ENCODE measurements at places on chromosomes 2 and 18.

DNA sequence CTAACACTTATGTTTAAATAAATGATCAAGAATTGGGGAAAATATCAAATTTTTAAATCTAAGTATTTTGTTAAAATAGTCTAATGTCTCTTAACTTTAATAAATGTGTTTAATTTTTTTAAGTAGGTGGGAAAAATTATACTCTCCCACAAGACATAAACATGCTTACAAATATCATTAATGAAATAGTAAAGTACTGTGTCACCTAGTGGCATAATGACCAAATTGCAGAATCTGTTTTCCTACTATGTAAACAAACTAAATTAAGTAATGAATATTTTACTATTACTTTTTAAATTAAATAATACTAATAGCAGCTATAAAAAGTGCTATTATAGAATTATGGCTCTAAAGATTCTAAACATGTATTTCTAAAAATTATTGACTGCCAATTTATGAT, 52.0 kb upstream of the CHAC2 start:
- H3K36me3 ChIP-seq: peaks cover 6% of the 10 kb centered on the region
- 0 out of 2 replicates have a peak, but pooled peaks cover 4% of the 10 kb centered on the region for H3K4me1 ChIP-seq
- no peak overlapping the region for H3K27ac ChIP-seq
- peak; percentile 49 for DNase-seq
- no peaks in the 10 kb centered on the region for H3K27me3 ChIP-seq
- H3K4me3 ChIP-seq: no peak overlapping the region

DNA sequence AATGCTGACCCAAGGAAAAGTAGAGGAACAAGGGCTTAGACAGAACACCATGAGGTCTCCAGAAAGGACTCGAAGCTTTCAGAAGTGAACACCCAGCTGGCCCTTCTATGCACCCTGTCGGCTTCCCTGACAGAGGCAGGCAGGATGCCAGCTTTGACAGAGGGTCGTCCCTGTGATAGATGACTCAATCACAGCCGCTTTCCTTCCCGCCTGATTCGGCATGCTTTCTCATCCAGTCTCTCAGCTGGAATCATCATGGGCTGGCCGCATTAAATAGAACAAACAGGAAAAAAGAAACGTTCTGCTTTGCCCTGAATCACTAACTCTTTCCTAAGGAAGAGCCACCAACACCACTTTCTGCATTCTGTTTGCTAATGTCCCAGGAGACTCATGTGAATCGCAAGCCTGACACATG, 140.3 kb upstream of the RAB12 start:
- DNase-seq: no peak
- H3K36me3 ChIP-seq: no peaks in the 10 kb centered on the region
- no peaks in the 10 kb centered on the region for H3K27me3 ChIP-seq
- H3K27ac ChIP-seq: no peak overlapping the region
- H3K4me1 ChIP-seq: no peaks in the 10 kb centered on the region

DNA sequence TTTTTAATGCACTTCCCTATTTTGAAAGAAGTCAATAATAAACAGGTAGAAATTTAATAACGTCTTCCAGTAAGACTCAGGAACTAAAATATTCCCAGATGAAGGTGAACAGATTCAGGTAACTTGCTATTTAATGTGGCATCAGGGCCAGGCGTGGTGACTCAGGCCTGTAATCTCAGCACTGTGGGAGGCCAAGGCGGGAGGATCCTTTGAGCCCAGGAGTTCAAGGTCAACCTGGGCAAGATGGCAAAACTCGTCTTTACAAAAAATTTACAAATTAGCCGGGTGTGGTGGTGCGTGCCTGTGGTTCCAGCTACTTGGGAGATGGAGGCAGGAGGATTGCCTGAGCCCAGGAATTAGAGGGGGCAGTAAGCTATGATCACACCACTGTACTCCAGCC, 81.8 kb downstream of the NXPH2 start:
- no peaks in the 10 kb centered on the region for H3K27me3 ChIP-seq
- H3K4me1 ChIP-seq: no peaks in the 10 kb centered on the region
- no peak overlapping the region for H3K27ac ChIP-seq
- H3K36me3 ChIP-seq: no peaks in the 10 kb centered on the region
- no peak for DNase-seq

GRCh38 chr2:23545396-23545795, 160.4 kb downstream of the KLHL29 start:
- no peak overlapping the region for H3K27ac ChIP-seq
- no peaks in the 10 kb centered on the region for H3K36me3 ChIP-seq

DNA sequence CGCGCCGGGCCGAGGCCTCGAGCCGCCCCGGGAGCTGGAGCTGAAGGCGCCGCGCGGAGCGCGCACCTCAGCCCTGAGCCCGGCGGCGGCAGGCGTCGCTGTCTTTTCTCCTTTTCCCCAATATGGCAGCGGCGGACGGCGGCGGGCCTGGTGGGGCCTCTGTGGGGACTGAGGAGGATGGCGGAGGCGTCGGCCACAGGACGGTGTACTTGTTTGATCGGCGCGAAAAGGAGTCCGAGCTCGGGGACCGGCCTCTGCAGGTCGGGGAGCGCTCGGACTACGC, 369 bp downstream of the SMCHD1 start:
- H3K4me3 ChIP-seq: peak overlapping the region; percentile 87
- H3K27me3 ChIP-seq: no peaks in the 10 kb centered on the region
- DNase-seq: no peak
- H3K27ac ChIP-seq: peak overlapping the region; percentile 64
- peaks cover 43% of the 10 kb centered on the region for H3K4me1 ChIP-seq

DNA sequence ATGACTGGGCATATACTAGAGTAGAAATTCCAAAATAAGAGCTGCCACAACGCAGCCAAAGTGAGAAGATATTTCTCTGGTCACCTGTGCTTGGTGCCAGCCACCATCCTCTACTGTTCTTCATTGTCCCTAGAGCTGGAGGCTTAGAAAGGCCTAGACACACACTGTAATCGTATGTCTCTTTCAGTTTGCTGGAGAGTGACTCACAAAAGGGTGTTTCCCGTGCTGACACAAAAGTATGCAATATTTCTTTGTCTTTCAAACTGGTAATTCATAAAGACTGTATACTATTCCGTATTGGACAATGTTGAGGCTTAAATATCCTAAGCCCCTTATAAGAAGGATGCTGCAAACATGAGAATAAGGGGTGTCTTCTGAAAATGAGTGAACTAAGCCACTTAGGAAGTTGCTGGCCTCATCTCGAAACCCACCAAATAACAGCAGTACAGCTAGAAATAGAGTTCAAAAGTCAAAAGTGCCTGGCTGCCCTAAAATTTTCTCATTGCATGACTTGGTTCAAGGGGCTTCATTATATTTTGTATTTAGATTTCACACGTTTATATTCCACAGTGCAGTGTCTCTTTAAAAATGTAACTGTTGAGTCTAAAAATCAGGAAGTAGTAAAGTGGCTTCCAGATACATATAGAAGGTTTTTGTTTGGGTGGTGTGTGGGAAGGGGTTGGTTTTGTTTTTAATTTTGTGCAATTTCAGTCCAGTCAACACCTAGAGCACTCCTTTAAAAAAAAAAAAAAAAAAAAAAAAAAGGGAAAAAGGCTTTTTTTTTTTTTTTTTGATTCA, 601.1 kb downstream of the ARHGAP15 start:
- H3K27me3 ChIP-seq: no peaks in the 10 kb centered on the region
- no peaks in the 10 kb centered on the region for H3K36me3 ChIP-seq
- peaks cover 31% of the 10 kb centered on the region for H3K4me1 ChIP-seq
- H3K4me3 ChIP-seq: no peak overlapping the region

DNA sequence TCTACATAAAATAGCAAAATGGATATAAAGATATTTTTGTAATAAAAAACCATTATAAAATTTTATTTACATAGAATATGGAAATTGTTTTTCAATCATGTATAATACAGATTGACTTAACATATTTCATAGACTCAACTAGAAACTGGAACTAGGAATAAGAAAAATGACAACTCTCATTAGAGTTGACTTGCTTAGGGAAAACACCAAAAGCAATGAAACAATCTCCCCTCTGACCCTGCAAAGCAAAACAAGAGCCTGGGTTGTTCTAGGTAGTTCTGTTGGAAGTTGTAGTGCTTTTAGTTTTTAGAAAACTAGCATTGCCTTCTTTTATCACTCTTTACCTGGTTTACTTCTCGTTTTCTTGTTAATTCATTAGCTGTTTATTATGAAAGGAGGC, 32.2 kb upstream of the MTIF2 start:
- no peaks in the 10 kb centered on the region for H3K27me3 ChIP-seq
- H3K27ac ChIP-seq: no peak overlapping the region
- H3K4me1 ChIP-seq: no peaks in the 10 kb centered on the region
- DNase-seq: no peak

DNA sequence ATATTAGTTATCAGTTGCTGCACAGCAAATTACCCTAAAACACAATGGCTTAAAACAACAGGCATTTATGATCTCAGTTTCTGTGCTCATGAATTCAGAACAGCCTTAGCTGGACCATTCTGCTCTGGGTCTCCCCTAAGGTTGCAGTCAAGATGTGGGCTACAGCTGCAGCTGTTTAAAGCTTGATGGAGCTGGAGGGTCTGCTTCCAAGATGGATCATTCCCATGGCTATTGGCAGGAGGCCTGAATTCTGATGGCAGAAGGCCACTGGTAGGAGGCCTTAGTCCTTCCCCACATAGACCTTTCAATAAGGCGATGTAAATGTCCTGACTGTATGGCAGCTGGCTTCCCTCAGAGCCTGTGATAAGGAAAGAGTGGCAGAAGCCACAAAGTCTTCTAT, 118.6 kb upstream of the SERPINE2 start:
- H3K27ac ChIP-seq: no peak overlapping the region
- no peak for DNase-seq
- no peaks in the 10 kb centered on the region for H3K36me3 ChIP-seq
- H3K4me1 ChIP-seq: peaks cover 12% of the 10 kb centered on the region

DNA sequence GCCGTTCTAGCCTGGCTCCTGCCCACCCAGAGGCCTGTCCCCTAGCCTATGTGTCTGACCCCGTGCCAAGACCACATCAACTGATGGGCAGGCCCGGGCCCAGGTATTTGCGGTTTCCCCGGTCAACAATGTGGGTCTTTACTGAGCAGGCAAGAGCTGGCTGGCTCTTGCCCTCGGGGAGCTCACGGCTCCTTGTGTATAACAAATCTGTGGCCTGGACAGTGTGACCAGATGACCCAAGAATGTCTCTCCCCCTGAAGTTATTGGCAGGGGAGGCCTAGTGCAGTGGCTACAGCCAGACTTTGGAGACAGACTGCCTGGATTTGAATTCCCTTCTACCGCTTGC, 179.6 kb downstream of the KLHL29 start:
- H3K27ac ChIP-seq: no peak overlapping the region
- no peaks in the 10 kb centered on the region for H3K27me3 ChIP-seq
- DNase-seq: no peak
- no peaks in the 10 kb centered on the region for H3K4me1 ChIP-seq
- H3K4me3 ChIP-seq: no peak overlapping the region

- DNase-seq: no peak
- no peaks in the 10 kb centered on the region for H3K27me3 ChIP-seq
- H3K27ac ChIP-seq: no peak overlapping the region
Observed at GRCh38 chr2:36528274-36528673, 69.7 kb downstream of the FEZ2 start.

- no peaks in the 10 kb centered on the region for H3K4me1 ChIP-seq
- H3K27ac ChIP-seq: no peak overlapping the region
- DNase-seq: no peak
- no peaks in the 10 kb centered on the region for H3K36me3 ChIP-seq
- no peak overlapping the region for H3K4me3 ChIP-seq
- no peaks in the 10 kb centered on the region for H3K27me3 ChIP-seq
Observed at GRCh38 chr18:56309104-56309503, 329.3 kb downstream of the TXNL1 start.

DNA sequence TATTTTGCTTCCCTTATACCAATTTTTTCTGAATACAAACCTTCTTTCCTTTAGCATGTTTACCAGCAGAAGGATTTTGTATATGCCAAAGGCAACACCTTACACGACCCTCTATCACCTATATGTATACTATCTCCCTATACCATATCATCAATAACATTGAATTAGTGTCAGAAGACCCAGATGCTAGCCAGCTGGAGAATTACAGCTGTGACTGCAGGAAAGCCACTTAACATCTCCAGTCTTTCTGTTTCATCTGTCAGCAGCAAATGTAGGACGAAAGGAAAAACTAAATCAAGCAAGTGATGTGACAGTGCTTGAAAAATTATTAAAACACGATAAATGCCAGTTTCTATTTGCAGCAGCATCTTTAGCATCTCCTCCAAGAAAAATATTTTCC, 193.7 kb downstream of the STK39 start:
- H3K4me1 ChIP-seq: no peaks in the 10 kb centered on the region
- H3K4me3 ChIP-seq: no peak overlapping the region
- no peak overlapping the region for H3K27ac ChIP-seq
- no peaks in the 10 kb centered on the region for H3K36me3 ChIP-seq
- DNase-seq: no peak
- H3K27me3 ChIP-seq: no peaks in the 10 kb centered on the region

DNA sequence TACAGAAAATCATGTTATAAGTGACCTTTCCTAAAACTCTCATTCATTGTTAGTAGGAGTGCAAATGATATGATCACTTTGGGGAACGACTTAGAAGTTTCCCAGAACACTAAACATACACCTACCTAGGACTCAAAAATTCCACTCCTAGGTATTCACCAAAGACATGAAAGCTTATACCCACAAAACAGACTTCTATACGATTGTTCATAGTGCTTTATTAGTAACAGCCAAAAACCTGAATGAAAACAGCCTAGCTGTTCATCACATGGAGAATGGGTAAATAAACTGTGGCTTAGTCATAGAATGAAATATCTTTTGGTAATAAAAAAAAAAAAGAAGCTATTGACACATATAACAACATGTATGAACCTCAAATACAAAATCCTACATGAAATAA, 8.8 kb downstream of the NOL10 start:
- no peak overlapping the region for H3K27ac ChIP-seq
- H3K4me3 ChIP-seq: no peak overlapping the region
- peak; percentile 63 for DNase-seq
- H3K27me3 ChIP-seq: no peaks in the 10 kb centered on the region
- peaks cover 28% of the 10 kb centered on the region for H3K36me3 ChIP-seq
- H3K4me1 ChIP-seq: no peaks in the 10 kb centered on the region

- H3K4me1 ChIP-seq: 0 out of 2 replicates have a peak, but pooled peaks cover under 1% of the 10 kb centered on the region
- H3K36me3 ChIP-seq: no peaks in the 10 kb centered on the region
- H3K27me3 ChIP-seq: no peaks in the 10 kb centered on the region
- DNase-seq: no peak
- no peak overlapping the region for H3K27ac ChIP-seq
Observed at GRCh38 chr18:54125429-54125828, 99.0 kb downstream of the MBD2 start.

- H3K4me1 ChIP-seq: peaks cover 58% of the 10 kb centered on the region
- DNase-seq: peak; percentile 94
- no peaks in the 10 kb centered on the region for H3K27me3 ChIP-seq
- no peaks in the 10 kb centered on the region for H3K36me3 ChIP-seq
- H3K27ac ChIP-seq: peak overlapping the region; percentile 63
- H3K4me3 ChIP-seq: no peak overlapping the region
Observed at GRCh38 chr18:8946066-8946838, 156.2 kb upstream of the NDUFV2 start.

DNA sequence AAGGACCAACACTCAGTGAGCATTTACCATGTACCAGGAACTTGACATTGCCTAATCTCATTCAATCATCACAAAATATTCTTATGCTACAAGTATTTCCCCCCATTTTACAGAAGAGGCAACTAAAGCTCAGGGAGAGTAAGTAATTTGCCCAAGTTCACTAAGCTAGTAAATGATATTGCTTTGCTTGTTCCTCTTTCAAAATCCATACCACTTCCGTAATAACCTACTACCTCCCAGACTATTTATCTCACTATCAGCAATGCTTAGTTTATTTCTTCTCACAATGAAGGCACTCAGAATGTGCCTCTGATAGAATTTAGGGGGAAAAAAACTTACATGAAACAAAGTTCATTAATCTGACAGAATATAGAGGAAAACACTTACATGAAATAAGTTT, 1070.9 kb upstream of the FANCL start:
- no peak for DNase-seq
- H3K27ac ChIP-seq: no peak overlapping the region
- peaks cover 38% of the 10 kb centered on the region for H3K27me3 ChIP-seq
- no peak overlapping the region for H3K4me3 ChIP-seq

Data from PC-3 (cell line).